ENCODE measurements at places on chromosomes 2 and 18.

DNA sequence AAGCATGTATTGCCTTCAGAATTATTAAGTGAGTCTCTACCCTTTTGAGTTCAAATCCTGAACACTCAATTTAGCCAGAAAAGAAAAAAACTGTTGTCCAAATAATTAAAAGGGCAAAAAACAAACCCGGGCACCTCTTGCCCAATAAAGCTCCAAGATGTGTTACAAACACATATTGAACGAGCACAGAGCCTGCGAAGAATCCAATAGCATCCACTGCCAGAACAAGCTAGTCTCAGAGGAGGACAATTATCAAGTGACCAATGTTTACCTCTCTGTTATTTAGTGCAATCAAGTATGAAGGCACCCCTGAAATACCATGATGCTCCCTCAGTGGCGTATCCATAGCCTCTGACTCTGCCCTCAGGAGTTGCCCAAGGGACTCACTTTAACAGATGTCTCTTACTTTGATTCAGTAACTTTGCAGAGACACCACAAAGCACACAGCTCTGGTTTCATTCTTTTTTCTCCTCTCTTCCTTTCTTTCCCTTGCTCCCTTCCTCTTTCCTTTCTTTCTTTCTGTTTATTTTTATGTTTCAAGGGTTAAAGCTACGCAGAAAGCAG, 93.5 kb upstream of the SPATS2L start:
- no peak for DNase-seq

- no peak for DNase-seq
Observed at GRCh38 chr2:168200930-168201583, 46.3 kb downstream of the STK39 start.

GRCh38 chr2:25029183-25029554, 12.7 kb upstream of the EFR3B start:
- DNase-seq: no peak

GRCh38 chr2:181052523-181052891, 72.1 kb downstream of the UBE2E3 start:
- DNase-seq: no peak

DNA sequence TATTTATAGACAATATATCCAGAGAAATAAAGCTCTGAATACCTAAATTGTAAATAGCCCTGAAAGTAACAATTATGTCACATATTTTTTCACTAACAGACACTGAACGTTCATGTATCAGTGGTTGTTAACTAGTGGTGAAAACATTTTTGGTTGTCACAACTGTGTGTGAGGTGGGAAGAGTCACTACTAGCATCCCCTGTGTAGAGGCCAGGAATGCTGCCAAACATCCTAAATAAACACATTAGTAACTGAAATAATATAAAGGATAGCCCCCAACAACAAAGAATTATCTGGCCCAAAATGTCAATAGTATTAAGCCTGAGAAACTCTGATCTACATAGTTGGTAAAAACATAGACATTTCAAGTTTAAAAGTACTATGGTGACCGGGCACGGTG, 64.5 kb downstream of the ROCK1 start:
- no peak for DNase-seq

DNA sequence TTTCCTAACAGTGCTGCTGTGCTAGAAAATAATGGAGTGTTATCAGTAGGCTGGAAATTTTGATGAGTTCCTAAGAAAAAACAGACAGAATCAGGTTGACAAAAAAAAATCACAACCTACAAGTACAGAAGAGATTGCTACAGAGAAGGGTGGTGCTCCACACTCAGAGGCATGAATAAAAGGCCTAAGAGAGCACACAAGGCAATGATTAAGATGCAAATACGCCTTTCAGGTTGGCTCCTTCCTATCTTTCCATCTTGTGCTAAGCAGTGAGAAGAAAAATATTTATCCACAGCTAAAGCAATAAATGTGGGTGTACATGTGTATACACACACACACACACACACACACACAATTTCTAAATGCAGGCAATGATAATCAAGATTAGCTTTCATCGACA, 130.6 kb upstream of the UBE2E3 start:
- DNase-seq: no peak

All from small intestine (tissue), 16 donors.